ENCODE measurements at places on chromosomes 7 and 10.

GRCh38 chr7:150450491-150451001 is at the start of gene GIMAP8:
Gene GIMAP8 (plus strand): TSS chr7:150450630. CDS start chr7:150466699, 16,069 bp downstream.
- DNase-seq = no peak

GRCh38 chr7:96786998-96787395 is 77.4 kb upstream of the SEM1 start:
- DNase-seq = no peak

GRCh38 chr10:47440207-47440606 is 43.7 kb downstream of the ANXA8 start:
- no peak for DNase-seq

GRCh38 chr10:116160271-116160670 is 112.7 kb downstream of the GFRA1 start:
- no peak for DNase-seq

GRCh38 chr7:6658618-6659345 is 21.7 kb downstream of the ZNF316 start:
- DNase-seq = no peak

GRCh38 chr10:86961481-86962091 is 3.2 kb downstream of the SNCG start:
- no peak for DNase-seq

GRCh38 chr7:146090023-146090645 is 26.5 kb upstream of the CNTNAP2 start:
- peak; percentile 1 for DNase-seq

DNA sequence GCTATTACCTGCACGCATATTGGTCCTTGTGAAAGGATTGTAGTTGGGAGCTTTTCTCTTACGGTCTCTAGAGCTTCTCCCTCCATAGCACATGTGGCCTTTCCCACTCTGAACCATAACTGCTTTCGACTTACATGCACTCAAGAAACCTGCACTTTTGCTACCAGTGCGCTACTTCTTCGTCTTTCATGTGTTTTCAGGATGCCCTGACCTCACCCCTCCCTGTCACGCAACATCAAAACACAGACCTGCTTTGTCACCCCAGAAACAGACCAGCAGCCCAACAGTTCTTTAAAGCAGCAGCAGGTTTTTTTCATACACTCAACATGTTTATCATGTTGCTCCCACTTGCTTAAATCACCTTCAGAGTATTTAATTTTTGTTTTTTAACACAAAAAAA is 243.5 kb upstream of the TCF7L2 start:
- no peak for DNase-seq

- DNase-seq = no peak
Observed at GRCh38 chr7:27199849-27200760, at the start of gene HOXA13. Gene HOXA13 (minus strand): TSS chr7:27200091. CDS start chr7:27200077, 14 bp downstream.

GRCh38 chr10:52879091-52879807 is 106.7 kb upstream of the MBL2 start:
- DNase-seq = peak; percentile 12

DNA sequence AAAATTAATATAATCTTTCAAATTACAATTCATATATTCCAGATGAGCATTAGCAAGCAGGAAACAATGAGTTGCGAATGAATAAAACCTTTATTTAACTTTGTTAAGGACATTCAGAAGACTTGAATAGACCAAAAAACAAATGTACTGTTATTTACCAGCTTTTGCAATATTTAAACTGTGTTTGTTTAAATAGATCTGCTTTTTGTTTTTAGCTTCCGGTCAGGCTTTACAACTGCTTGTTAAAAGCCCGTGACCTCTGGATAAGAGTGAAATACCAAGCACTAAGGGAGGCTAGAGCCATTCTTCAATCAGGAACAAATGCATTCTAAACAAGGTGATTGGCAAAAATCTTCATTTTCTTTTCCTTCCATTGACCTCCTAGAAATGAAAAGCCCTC is 184.9 kb upstream of the GNAI1 start:
- no peak for DNase-seq

- DNase-seq = no peak
Observed at GRCh38 chr7:138396251-138397070, 63.6 kb upstream of the TRIM24 start.

DNA sequence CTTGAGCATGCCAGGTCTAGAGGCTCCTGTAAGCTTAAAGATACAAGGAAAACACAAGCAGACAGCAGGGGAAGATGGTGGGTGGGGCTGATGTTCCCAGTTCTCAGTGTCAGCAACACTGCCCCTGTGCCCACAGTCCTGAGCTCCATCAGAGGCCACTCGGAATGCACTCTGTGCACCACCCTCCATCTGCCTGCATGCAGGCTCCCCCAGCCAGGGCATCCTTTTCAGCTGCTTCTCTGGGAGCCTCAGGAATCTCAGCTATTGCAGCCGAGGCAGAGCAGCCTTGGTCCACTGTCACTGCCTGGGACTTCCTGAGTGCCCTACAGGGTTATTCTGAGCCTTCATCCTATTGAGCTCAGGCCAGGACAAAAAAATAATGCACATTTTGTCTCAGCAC is 22.2 kb downstream of the LBX1 start:
- no peak for DNase-seq

DNA sequence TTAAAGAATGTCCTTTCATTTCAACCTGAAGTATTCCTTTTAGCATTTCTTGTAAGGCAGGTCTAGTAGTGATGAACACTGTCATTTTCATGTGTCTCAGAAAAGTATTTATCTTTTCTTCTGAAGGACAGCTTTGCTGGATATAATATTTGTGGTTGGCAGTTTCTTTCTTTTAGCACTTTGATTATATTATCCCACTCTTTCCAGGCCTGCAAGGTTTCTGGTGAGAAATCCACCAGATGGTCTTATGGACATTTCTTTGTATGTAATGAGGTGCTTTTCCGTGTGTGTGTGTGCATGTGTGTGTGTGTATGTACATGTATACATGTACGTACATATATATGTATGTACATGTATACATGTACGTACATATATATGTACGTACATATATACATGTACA is 7.3 kb downstream of the CASP7 start:
- no peak for DNase-seq

GRCh38 chr7:1813394-1814088 is 143.5 kb downstream of the ELFN1 start:
- DNase-seq = no peak

GRCh38 chr10:71970869-71971268 is 6.7 kb downstream of the CHST3 start:
- no peak for DNase-seq

GRCh38 chr7:15018981-15019380 is 116.4 kb upstream of the DGKB start:
- no peak for DNase-seq

- no peak for DNase-seq
Observed at GRCh38 chr7:64555046-64555445, 7.8 kb downstream of the ZNF680 start.

- DNase-seq = no peak
Observed at GRCh38 chr10:119177708-119178371, 772 bp downstream of the PRDX3 start.

DNA sequence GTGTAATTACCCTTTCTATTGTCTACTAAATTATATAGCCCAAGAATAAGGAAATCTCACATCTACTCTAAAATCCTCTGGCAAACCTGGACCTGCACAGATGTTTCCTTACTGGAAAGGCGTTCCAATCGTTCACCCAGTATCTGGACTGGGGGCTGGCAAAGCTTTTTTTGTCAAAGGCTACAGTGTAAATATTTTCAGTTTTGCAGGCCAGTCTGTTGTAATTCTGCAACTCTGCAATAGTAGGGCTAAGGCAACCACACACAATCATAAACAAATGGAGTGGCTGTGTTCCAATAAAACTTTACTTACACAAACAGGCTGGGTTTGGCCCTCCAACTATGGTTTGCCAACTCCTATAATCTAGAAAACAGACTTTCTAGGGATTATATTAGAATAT is 56.2 kb downstream of the GLI3 start:
- DNase-seq = no peak

DNA sequence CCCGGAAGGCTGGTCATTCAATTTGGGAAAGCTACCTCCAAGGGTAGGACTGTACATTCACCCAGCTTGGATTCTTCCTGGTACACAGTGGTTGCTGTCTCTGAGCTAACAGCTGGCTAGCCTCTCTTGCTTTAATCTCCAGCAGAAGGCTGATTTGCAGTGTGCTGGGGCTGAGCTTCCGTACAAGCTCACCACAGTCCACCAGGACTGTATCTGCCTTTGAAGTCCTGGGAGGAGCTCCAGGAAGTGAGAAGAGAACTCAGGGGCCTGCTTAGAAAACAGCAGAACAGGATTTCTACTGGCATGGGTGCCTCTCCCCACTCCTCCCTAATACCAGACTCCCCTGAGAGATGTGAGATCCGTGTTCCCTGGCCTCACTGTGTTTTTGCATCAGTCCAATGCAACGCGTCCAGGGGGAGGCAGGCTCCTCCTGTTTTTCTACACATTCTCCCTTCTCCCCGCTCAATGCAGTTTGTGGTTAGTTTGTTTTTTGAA is 6.6 kb downstream of the AFAP1L2 start:
- DNase-seq = no peak

- DNase-seq = no peak
Observed at GRCh38 chr10:78118591-78118990, 84.9 kb downstream of the RPS24 start.

DNA sequence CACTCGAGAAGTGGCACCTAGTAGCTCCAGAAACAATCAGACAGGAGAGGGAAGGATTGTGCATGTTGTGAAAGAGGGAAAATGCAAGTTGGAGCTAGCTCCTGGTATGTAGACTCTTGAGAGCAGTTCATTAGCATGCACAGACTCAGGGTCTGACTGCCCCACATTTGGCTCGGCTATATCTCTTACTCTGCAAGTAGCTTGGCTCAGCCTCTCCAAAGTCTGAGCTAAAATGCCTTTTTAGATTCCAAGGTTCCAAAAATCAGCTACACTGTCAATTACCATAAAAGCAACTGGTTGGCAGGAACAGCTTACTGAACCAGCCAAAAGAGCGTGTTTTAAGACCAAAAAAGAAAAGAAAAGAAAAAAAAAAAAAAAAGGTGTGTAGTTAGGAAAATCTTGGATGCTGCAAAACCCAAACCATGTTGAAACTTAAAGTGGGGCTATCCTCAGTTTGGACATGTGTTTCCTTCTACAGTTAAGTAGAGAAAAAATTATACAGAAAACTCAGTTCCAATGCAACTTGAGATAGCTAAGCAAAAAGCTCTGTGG is 65.5 kb downstream of the MKX start:
- no peak for DNase-seq

DNA sequence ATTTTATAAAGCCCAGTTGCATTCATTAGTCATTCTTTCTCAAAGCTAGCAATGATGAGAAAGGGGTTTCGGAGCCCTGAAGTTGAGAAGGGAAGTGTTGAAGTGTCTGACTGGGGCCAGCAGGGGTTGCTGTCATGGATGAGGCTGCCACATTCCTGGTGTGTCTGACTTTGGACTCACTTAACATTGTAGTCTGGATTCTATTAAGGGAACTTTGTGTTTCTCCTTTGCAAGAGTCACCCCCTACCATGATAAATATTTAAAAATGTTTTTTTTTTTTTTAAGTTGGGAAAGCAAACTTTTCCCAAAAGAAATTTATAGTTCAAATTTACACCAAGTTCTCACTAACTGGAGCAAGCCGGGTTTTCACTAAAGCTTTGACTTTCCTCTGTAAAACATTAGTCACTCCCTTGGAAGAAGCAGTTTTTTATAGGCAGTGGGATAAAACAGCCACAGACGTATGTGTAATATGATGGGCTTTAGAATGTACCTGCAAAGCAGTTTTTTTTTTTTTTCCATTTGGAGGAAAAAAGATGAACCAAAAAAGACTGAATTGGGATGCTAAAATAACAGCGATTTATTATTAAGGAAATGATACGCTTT is 243.6 kb downstream of the TWIST1 start:
- no peak for DNase-seq

DNA sequence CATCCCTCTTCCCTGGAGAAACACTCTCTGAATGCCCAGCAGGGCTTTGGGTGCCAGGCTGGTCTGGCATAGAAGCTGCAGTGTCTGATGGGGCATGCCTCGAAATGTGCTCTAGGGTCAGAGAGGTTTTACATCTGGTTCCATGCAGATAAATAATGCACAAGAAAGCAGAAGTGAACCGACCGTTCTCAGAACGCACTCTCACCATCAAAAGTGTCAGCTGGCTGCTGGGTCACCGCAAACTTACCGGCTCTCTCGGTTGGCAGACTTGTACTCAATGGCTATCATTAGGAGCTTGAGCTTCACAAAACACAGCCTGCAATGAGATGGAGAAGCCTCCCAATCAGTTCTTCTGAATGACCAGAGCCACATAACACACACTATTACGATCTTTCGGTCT is 610.0 kb downstream of the KCNMA1 start:
- DNase-seq = no peak

GRCh38 chr7:55072251-55072650 is 53.4 kb downstream of the EGFR start:
- DNase-seq = no peak

DNA sequence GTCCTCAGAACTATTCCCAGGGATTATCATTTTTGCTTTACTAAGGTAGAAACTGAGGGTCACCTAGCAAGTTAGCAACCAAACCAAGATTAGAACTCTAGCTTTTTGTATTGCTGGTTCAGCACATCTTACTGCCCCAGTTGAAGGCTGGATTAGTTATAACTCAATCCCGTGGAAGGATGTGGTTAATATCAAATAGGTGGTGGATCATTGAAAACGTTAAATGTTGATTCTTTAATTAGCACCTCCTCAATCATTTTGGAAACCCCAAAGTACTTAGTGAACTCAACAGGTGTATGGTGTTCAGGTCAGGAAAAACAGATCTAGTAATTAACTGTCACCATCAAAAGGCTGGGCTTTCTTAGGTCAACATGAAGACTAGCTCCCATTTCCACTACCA is 152.4 kb downstream of the ARID5B start:
- DNase-seq = no peak

GRCh38 chr10:13916384-13916947 is 329.7 kb downstream of the PRPF18 start:
- no peak for DNase-seq
